ENCODE measurements at places on chromosomes 12 and 14. TPM values are rescaled to one million over a fixed set of nuclear protein-coding genes. Genes with fewer than 3 reads are reported as not detected.

The TSPAN19 gene
- not detected for total RNA-seq

The AGAP2 gene
- 0.28 TPM for total RNA-seq

The CMKLR1 gene
- not detected for total RNA-seq

The CD163L1 gene
- 1.6 TPM for total RNA-seq

The RNF212B gene
- total RNA-seq: not detected

The FGF23 gene
- not detected for total RNA-seq

The SLC6A15 gene
- 1.4 TPM for total RNA-seq

- peak overlapping the region; percentile 93 for H3K27ac ChIP-seq
- peak; percentile 55 for DNase-seq
- peaks cover 5% of the 10 kb centered on the region for H3K4me1 ChIP-seq
- no peaks in the 10 kb centered on the region for H3K27me3 ChIP-seq
Observed at GRCh38 chr12:28191051-28192048, 1.1 kb downstream of the CCDC91 start.

- peaks cover 5% of the 10 kb centered on the region for H3K4me1 ChIP-seq
Observed at GRCh38 chr12:124461851-124462623, 105.4 kb downstream of the NCOR2 start.

- H3K27me3 ChIP-seq: no peaks in the 10 kb centered on the region
- H3K36me3 ChIP-seq: peaks cover 2% of the 10 kb centered on the region
- peak overlapping the region; percentile 7 for H3K27ac ChIP-seq
- H3K4me3 ChIP-seq: peak overlapping the region; percentile 44
- DNase-seq: peak; percentile 91
- peaks cover 19% of the 10 kb centered on the region for H3K4me1 ChIP-seq
Observed at GRCh38 chr12:29581631-29582030, 84.1 kb upstream of the OVCH1 start.

All from IMR-90 (cell line).